Eye (tissue), 1 donor: ENCODE measurements at places on chromosomes 3 and 15.

DNA sequence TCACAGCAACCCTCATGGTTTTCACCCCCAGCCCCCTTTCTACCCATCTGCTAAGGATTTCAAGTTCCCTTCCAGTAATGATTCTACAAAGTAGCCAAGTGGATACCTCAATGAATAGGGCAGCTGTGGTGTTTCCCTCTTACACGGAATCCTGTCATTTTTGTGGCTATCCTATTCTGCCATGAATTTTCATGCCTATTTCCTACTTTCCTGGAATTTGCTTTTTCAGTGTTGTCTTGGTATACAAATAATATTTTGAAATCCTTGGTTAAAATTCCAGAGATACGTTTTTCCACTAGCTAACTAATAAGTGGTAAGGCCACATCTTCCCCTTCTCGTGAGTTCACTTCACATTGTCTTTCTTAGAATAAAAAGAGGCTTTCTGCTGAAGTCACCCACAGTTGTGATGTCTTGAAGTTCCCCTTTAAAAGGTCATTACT lies 7.5 kb downstream of the ADPRH start:
- no peak for DNase-seq

GRCh38 chr3:194321693-194322640 lies 29.2 kb downstream of the CPN2 start:
- DNase-seq = no peak

DNA sequence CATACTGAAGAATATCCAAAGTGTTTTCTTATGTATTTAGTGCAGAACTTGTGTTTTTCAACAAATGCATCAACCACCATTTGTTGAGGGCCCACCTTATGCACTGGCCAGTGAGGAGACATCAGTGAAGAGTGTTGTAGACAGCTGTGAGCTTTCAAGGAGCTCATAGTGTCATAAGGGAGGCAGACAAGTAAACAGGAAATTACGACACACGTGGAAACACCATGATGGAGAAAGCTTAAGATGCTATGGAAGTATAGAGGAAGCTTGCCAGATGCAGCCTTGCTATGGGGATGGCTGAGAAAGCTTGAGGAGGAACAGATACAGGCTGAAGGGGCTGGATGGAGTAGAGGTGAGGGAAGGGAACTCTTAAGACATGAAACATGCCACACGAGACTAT lies 50.8 kb upstream of the PSMD6 start:
- no peak for DNase-seq

DNA sequence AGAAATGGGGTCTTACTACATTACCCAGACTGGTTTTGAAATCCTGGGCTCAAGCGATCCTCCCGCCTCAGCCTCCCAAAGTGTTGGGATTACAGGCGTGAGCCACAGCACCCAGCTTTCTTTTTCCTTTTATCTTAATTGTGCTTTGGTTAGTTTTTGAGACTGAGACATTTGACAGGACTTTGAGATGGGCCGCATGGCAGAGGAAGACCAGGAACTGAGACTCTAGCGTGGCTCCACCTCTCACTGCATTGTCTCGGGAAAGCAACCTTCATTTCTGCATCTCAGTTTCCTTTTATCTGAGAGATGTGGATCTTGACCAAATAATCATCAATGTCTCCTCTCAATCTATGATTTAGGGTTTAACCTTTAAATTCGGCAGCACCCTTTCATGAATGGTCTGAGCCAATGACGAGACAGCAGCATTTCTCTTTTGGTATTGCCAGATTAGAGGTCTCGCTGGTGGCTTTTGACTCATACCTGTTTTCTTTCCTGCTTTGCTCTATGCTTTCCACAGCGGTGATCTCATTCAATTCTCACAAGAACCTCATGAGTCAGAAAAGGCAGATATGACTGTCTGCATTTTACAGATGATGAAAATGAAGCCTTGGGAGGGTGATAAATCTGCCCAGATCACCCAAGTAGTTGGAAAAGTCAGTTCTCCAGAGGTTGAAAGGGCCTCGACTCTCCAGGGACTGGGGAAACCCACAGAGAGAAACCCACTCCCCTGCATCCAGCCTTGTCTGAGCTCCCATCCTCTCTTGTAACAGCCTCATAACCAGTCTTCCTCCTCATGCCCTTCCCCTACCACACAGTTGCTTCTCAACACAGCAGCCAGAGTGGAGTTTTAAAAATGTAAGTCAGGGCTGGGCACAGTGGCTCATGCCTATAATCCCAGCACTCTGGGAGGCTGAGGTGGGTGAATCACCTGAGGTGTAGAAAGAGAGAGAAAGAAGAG lies 84.8 kb upstream of the FOXB1 start:
- DNase-seq = no peak

- DNase-seq = no peak
Observed at GRCh38 chr3:5731100-5731499, 543.6 kb downstream of the EDEM1 start.

DNA sequence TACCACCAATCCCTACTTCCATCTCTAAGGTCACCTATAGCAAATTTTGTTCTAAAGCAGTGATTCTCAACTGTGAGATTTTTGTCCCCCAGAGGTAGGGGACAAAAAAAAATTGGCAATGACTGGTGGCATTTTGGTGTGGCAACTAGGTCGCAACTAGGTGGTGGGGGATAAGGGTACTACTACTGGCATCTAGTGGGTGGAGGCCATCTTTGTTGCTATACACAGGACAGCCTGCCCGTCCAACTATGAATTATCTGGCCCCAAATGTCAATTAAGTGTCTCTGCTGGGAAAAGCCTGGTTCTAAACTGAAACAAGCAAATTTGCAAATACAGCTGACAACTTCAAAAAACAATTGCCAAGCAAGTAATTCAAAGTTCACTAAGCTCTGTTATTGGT lies 1.4 kb downstream of the MTMR10 start:
- peak; percentile 25 for DNase-seq

DNA sequence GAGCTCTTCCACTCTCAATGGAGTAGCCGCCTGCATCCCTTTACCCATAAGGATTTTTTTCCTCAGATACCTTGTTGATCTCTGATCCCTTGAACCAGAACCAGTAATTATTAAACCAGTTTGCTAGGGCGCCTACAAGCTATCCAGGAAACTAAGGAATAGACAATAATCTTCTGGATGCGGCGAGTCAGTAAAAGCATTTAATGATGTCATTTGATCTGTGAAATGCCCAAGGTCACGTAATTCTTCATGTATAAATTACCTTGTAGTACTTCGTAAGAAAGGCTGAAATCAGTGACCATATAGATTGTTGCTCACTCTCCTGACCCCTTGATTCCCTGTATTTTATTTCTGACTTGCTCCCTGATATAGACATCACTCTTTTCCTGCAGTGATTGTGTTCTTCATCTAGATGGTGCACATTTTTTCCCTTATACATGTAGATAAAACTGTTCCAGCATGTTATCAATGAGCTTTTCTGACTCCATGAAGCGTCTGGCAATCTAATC lies 548.6 kb upstream of the NAALADL2 start:
- no peak for DNase-seq

GRCh38 chr3:108150200-108150599 lies 59.4 kb upstream of the CD47 start:
- no peak for DNase-seq

- DNase-seq = no peak
Observed at GRCh38 chr15:78454992-78455391, 17.0 kb downstream of the IREB2 start.
